RPMI7951 (cell line): ENCODE measurements at places on chromosomes 1 and 21.

DNA sequence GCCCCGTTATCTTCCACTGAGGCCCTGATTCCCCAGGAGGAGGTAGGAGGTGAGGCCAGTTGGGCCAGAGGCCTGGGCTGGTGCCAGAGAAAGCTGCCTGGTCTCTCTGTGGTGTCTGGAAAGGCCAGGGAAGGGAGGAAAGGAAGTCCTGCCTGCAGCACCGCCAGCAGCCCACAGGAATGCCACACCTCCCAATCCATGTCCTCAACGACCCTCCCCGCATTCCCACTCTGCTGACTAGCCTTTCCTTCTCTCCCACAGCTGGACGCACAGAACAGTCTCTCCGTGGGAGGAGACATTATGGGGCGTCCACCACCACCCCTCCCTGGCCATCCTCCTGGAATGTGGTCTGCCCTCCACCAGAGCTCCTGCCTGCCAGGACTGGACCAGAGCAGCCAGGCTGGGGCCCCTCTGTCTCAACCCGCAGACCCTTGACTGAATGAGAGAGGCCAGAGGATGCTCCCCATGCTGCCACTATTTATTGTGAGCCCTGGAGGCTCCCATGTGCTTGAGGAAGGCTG, 18.0 kb downstream of the CSF1 start:
- peak; percentile 98 for DNase-seq

- DNase-seq, result no peak
Observed at GRCh38 chr1:97646071-97646470, 274.8 kb downstream of the DPYD start.

DNA sequence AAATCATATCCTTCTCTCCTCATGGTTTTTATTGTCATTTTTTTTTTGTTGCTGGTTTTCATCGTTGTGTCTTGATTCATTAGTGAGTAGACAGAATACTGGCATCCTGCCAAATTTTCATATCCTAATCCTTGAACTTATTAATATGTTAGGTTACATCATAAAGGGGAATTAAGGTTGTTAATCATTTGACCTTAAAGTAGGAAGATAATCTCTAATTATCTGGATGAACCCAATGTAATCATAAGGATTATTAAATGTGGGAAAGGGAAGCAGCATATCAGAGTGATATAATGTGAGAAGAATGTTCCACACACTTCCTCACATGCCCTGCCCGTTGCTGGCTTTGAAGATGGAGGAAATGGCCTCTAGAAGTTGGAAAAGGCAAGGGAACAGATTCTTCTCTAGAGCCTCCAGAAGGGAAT, 299.7 kb downstream of the HMCN1 start:
- DNase-seq, result peak; percentile 10

DNA sequence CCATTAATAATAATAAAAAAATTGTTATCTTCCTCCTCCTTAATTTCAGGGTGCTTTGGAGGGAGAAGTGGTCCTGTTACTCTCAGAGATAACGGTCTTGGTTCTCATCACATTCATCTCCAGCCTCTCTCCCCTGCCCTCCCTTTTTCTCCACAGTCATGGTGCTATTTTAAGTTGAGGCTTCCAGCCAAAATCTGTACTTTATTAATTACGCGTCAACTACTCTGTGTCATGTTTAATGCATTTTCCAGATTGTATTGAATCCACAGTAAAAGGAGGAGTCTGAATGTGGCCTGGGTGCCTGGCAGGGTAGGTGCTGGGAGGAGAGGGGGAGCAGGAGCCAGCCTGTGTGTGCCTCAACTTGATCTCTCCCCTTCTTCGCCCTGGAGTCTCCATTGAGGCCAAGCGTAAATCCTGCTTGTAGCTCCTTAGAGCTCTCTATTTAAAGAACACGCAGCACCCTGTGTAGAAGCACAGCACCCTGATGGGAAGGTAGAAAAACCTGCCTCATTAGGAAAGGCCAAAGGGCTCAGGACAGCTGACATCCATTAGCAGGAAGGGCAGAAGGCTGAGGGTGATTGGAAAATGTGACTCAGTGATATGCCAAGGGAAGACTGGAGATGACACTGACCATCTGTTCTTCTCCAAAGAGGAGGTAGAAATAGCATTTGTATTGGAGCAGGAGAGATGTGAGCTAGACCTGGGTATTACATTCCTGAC, 82.4 kb downstream of the PLXNA2 start:
- peak; percentile 95 for DNase-seq

DNA sequence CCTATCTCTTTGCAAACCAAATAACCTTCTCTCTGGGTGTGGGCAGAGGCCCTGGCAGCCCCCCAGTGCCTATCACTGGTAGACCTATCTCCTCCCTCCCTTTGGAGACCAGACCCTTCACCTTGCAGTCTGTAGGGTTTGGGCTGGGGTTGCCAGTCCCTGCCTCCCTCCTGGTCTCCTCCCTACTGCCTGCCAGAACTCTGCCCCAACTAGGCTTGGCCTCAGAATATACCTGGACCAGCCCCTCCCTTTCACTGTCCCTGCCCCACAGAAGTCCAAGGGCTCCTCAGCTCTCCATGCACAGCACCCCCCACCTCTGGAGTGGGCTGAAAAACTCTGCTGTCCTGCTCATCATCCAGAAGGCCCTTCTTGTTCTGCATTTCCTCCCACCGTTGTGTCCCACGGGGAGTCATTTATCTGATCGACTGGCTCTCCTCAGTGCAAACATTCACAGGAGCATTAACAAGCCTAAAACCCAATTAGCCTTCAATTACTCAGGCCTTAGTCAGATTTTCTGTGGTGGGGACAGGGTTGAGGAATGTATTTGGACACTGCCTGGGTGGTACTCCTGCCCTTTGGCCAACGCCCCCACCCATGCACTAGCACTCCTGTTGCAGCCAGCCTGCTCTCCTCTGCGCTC, 27.7 kb upstream of the DMBX1 start:
- DNase-seq, result no peak

GRCh38 chr1:94989398-94989797, 62.5 kb upstream of the CNN3 start:
- no peak for DNase-seq

GRCh38 chr1:246445503-246445902, 61.6 kb downstream of the SMYD3 start:
- DNase-seq, result no peak

GRCh38 chr1:26161415-26162219, 2.7 kb downstream of the FAM110D start:
- peak; percentile 49 for DNase-seq

- DNase-seq, result no peak
Observed at GRCh38 chr1:85576266-85576641, 4.3 kb upstream of the CCN1 start.

GRCh38 chr1:160209321-160210046, 4.3 kb downstream of the PEA15 start:
- DNase-seq, result no peak

DNA sequence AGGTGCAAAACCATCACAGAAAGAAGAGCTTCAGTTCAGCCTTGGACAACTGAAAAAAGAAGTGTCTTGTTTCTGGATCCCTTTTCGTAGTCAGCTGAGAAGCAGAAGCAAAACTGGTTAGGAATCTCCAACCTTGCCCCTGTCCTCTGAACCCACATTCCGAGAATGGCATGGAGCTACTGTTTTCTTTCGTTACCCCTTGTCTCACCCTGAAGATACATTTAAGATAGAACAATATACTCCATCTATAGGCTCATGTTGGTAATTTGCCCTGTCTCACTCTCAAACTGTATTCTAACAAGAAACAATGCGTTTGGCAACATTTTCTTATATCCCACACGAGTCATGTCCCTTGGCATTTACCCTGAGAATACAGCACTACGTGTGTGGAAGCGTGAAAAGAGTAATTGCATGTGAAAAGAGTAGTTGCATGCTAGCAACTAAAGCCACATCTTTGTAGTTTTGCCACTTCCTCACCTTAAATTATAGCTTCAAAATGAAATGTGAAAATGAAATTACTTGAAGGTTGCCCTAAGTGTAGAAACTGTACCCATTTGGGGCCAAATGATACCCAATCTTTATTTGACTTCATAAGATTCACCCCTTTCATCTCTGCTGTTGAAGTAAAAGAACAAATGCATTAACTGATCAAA, 5.3 kb downstream of the SLAMF7 start:
- no peak for DNase-seq

DNA sequence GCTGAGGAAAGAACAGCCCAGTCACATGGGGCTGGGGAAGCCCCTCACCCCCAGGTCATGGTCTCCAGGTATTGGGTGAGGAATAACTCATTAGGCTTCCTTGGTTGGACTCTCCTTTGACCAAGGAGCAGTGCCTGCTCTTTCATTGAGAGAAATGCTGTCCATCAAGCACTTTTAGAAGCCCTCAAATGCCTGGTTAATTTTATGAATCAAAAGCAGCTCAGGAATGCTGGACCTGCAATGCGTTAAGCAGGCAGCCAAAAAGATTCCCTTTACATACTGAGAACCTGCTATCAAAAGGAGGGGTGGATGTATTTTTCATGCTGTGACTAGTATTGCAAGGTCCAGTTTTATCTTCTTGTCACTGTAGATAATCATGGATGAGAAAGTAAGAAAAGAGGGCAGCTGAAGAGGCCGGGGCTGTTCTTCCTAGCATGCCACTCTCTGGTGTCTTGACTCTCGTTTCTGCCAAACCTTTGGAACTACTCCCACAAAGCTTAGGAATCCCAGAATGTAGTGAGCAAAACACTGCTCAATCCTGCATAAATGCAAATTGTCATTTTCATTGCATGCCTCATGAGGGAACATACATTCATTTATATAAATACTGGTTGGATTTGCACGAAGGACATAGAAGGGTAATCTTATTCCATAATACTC, 2.1 kb upstream of the CD58 start:
- no peak for DNase-seq

GRCh38 chr1:53047737-53048736, 14.0 kb upstream of the PODN start:
- peak; percentile 93 for DNase-seq

DNA sequence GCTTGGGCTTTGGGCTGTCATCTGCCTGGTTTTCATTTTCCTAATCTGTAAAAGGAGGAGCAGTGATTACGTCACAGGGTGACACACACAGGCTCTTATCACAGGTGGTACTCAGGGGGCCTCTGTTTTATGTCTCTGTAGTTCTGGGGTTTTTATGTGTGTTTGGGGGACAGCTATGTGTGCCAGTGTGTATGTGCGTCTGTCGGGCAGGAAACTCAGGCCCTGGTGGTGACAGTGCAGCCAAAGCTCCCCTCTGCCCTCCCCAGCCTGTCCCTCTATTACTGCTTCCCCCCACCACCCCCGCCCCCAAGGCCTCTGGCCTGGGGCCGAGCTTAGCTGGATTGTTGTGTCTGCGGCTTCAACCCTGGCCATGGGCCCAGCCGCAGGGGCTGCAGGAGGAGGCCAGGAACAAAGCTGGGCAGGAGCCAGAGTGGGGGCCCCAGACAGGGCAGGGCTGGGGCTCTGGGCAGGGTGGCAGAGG, 13.3 kb downstream of the MFAP2 start:
- peak; percentile 86 for DNase-seq

DNA sequence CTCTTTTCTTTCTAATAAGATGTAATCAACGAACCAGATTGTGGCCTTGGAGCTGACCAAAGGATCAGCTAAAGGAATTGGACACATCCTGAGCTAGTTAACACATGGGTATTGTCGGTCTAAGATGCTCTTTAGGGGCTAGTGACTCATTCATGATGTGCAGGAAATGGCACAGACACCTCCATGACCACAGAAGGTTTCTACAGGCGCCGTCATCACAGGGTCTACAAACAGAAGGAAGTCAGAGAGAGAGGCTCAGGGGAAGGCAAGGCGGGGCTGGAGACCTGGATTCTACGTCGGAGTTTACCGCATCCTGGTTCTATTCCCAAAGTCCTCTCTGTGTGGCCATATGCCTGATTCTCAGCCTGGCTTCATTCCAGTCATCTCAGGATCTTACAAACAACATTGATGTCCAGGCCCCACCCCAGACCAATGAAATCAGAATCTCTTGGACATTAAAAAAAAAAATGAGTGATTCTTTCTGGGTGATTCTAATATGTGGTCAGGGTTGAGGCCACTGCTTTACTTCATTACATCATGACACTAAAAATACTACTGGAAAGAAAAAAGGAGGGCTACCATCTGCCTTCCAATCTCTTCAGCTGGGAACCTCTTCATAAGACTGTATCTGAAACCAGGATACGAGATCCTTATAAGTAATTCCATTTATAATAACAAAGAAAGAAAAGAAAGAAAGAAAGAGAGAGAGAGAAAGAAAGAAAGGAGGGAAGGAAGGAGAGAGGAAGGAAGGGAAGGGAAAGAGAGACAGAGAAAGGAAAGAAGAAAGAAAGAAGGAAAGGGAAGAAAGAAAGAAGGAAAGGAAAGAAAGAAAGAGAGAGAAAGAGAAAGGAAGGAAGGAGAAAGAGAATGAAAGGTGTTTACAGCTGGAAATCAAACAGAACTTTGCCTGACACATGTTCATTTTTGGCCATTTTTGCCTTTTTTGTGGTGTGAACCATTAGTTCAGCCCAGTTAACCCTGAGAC, 11.6 kb upstream of the KCNJ15 start:
- DNase-seq, result peak; percentile 100

- DNase-seq, result peak; percentile 58
Observed at GRCh38 chr1:110339407-110340206, 430 bp downstream of the RBM15 start.

- DNase-seq, result no peak
Observed at GRCh38 chr1:204803607-204804006, 67.1 kb upstream of the NFASC start.

GRCh38 chr1:22416555-22417454, 34.8 kb upstream of the ZBTB40 start:
- peak; percentile 59 for DNase-seq

GRCh38 chr1:27342391-27342777, 562 bp downstream of the SYTL1 start:
- no peak for DNase-seq

- DNase-seq, result no peak
Observed at GRCh38 chr21:31566064-31566463, 93.4 kb upstream of the SOD1 start.

GRCh38 chr1:65109487-65109886, 38.5 kb upstream of the AK4 start:
- DNase-seq, result peak; percentile 6

DNA sequence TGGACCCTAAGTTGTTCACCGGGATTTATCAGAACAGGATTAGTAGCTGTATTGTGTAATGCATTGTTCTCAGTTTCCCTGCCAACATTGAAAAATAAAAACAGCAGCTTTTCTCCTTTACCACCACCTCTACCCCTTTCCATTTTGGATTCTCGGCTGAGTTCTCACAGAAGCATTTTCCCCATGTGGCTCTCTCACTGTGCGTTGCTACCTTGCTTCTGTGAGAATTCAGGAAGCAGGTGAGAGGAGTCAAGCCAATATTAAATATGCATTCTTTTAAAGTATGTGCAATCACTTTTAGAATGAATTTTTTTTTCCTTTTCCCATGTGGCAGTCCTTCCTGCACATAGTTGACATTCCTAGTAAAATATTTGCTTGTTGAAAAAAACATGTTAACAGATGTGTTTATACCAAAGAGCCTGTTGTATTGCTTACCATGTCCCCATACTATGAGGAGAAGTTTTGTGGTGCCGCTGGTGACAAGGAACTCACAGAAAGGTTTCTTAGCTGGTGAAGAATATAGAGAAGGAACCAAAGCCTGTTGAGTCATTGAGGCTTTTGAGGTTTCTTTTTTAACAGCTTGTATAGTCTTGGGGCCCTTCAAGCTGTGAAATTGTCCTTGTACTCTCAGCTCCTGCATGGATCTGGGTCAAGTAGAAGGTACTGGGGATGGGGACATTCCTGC, 3.9 kb upstream of the OLFML3 start:
- no peak for DNase-seq

- peak; percentile 88 for DNase-seq
Observed at GRCh38 chr1:178341261-178341956, 155.4 kb downstream of the CLEC20A start.

GRCh38 chr1:53417074-53417511, 42.1 kb upstream of the DMRTB1 start:
- no peak for DNase-seq

- peak; percentile 73 for DNase-seq
Observed at GRCh38 chr1:43934101-43934985, 742 bp downstream of the ARTN start.

- peak; percentile 38 for DNase-seq
Observed at GRCh38 chr1:147600119-147601111, 59.1 kb downstream of the BCL9 start.
